ENCODE measurements at places on chromosomes 16 and 17.

DNA sequence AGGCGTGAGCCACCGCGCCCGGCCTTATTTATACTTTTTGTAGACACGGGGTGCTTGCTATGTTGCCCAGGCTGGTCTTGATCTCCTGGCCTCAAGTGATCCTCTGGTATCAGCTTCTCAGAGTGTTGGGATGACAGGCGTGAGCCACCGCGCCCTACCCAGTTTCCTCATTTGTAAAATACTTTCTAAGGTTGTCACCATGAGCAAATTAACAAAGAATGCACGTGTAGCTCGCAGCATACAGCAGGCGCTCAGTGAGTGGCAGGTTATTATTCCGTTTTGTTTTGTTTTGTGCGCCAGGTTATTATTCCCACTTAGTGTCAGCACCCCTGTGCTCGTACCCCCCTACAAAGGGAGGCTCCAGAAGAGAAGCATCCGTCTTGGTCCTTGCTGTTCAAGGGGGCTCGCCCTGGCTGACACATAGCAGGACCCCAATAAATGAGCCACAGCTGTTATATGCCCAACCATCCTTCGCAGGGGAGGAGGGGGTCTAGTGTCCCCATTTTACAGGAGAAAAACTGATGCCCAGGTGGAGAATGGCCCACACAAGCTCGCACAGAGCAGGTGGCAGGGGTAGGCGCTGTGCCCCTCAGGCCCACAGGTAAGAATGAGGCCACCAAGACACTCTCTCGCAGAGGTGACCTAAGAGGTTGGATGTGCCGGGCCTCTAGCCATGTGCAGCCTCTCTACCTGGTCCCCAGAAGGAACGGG lies 686 bp upstream of the MIEF2 start:
- no peak for DNase-seq

DNA sequence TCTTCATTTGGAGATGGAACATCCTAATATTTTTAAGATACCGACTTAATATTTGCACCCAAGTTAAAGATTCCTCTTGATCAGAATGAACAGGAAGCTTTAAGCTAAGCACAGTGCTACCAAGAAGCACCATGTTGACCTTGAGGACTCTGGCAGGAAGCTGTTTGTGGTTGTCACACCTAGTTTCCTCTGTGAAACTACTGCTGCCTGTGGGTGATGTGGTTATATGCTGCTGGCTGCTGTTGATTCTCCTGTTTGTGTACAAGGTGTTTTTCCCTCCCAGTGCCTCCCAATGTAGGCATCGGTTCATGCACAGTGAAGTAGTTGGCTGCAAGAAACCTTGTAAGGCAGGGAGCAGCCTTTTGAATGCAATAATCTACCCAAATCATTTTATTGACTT lies 23.4 kb downstream of the RBL2 start:
- DNase-seq: peak; percentile 61

DNA sequence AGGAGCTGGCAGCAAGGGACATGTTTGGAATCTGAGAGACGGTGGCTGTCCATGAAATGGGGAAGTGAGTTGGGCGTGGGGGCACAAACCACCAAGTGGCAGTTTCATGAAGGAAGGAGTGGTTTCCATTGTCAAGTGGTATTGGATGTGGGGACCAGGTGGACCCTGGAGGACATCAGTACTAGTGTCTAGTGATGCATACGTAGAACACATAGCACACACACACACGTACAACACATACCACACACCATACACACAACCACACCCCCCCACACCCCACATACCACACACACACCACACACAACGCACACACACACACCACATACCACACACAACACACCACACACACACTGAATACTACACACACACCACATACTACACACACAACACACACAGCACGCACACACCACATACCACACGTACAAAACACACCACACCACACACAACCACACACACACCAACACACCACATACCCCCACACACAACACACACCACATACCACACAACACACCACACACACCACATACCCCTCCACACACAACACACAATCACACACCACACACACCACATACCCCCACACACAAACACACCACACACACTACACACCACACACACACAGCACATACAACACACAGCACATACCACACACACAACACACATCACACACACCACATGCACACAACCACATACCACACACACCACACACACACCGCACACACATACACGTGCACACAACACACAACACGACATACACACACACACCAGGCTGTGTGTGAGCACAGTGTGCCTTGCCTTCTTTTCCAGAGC lies 41.1 kb upstream of the GSE1 start:
- no peak for DNase-seq

DNA sequence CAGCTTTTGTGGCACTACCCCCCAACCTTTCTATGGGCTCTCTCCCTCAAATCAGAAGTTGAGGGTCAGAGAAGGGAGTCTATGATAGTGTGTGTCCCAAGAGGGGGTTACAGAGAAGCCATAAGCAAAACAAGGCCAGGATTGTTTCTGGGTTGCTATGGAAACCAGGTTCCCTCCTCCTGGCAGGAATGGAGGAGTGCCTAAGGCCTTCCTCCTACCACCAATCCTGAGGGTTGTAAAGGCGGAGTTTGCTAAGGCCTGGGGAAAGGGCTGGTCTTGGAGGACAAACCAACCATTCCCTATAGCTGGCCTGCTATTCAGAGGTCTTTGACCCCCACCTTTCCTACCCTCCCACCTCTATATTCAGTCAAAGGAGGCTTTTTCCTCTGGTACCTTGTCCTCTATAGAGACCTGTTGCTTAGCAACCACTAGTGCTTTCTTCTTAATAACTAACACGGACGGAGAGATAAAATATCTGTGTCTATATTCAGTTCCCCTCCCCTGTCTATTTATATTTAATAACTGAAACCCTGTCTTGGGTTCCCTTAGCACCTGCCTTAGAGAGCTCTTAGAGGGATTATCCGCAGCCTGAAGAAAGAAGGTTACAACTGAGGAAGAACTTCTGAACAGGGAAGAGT lies 43.4 kb downstream of the NEUROD2 start:
- no peak for DNase-seq

GRCh38 chr16:71430744-71431143 lies 11.1 kb downstream of the TLE7 start:
- DNase-seq: no peak

- DNase-seq: no peak
Observed at GRCh38 chr16:14514967-14515366, 115.1 kb downstream of the PARN start.

GRCh38 chr16:75264999-75265910 lies 13.8 kb upstream of the BCAR1 start:
- no peak for DNase-seq

DNA sequence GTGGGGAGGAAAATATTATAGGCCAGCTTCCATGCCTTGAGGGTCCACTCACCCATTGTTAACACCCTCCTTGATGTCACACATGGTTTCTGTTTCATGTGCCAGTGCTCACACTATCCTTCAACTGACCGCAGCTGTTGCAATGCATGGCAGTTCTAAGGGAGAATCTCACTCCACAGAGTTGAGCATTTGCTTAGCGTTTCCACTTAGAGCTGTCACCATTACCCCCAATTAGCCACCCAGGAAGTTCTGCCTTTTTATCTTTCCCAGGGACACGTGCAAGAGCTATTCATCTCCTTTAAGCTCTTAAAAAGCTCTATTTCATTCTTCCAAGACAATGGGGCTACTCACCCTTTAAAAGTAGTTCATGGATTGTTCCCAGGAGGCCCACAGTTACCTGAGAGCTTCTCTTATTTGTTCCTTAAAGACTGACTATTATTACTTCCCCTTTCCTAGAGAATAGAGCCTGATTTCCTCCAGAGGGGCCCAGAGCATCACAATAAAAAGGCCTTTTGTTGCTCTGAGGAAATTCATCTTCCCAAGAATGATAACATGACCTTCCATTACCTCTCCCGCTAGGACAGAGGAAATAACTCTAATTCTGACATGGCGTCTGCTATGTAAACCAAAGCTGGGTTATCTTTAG lies 126.8 kb downstream of the CACNG3 start:
- no peak for DNase-seq

DNA sequence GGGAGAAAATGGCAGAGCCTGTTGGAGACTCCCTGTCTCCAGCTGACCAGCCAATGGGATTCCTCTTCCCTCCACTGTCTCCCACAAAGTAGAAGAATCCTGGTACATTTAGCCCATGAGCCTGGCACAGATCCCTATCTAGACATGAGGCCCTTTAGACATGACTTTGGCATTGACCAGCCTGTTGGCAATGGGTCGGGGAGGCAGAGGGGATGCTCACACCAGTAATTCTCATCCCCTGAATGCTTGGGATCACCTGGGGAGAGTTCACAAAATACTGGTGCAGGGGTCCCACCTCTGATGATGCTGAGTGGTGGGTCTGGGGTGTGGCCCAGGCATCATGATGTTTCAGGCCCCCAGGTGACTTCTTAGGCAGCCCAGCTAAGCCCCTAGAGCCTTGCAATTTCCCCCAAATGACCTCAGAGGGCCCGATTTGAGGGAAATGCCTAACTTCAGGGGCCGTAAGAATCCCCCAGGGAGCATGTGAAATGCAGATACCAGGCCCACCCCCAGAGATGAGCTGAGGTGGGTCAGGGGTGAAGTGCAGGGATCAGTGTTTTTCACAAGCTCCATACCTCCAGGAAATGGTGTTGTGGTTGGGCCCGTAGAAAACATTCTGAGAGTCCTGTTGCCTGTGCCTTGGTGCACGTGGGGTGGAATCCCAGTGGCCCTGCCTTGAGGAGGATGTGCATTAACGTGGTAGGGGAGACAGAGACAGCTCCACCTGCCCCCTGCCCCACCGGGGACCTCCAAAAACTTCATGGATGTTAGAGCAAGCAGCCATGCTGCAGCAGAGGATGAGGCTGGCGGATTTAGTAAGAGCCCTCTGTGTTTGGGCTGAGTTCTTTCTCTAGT lies 42.1 kb downstream of the SNX20 start:
- DNase-seq: no peak

DNA sequence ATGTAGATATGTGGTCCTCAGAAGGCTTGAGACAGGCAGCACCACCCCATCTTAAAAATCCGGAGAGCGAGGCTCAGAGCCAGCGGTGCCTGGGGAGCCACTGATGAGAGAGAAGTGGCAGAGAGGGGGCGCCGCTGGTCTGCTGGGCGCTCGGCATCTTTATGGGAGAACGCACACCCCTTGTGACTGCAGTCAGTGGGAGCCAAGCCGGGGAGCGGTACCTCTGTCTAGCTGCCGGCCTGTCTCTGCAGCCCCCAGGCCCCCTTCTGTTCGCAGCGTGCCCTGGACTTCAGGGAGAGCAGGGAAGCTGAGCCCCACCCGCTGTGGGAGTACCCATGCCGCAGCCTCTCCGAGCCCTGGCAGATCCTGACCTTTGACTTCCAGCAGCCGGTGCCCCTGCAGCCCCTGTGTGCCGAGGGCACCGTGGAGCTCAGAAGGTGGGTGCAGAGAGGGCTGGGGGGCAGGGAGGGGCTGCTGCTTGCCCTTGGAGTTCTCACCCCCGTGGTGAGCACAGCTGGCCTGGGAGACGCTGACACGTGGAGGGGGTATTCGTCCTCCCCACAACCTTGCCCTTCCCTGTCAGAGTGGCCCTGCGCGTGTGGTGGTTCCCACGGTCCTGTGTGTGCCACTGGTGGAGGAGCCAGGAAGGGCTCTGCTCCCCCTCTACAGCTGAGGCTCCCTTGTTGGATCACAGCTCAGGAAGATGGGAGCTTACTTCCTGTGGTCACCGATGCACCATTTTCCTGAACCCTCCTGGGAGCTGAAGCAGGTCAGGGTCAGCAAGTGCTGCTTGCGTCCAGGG lies 44.8 kb downstream of the PRMT7 start:
- DNase-seq: no peak

GRCh38 chr16:12747261-12747660 lies 56.4 kb downstream of the CPPED1 start:
- no peak for DNase-seq

GRCh38 chr17:15262291-15263205 lies 2.6 kb downstream of the PMP22 start:
- peak; percentile 10 for DNase-seq

DNA sequence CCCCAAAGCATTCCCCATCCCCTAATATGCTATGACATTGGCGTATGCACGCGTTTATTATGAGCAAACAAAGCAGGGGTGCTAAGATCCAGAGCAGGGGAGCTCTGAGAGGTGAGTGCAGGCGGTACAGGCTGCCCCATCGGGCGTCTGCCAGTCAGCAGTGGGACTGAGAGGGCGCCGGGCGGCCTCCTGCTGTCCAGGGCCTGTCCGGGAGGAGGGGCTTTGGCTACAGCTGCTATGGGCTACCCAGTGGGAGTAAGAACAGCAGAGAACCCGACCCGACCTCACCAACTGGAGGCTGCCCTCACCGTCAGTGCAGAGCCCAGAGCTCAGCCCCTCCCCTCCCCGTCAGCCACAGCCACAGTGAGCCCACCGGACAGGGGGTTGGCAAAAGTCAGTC lies 18.5 kb upstream of the AATK start:
- no peak for DNase-seq

DNA sequence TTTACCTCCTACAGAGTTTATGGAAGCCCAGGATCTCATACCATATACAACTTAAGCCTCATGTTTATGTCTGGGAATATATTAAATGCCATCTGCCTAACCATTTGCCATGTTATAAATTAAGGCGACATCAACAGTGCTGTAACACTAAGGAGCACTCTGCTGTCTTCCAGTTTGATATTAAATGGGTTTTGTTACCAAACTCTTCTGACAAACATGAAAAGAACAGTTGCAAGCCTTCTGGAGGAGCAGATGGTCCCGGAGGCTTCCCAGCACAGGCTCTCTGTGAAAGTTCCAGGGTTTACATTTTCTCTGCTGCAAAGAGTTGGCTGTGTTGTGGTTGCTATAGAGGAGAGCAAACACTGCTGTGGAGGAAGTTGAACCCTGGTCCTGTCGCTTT lies 545.3 kb upstream of the SALL1 start:
- DNase-seq: no peak

DNA sequence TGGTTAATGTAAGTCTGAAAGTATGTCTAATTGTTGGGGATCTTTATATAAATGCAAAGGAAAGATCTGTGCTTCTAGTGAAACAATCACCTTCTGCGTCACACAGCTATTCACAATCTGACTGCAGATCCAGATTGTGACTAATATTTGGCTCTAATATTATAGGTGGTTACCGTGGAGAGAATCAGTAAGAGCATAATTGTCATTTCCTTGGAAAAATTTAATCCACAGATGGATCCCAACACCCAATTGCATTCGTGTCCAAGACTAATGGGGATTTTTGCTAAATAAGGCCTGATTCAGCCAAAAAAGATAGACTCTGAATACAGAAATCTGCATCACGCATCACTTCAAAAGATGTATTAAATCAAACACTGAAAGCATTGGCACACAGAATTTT lies 2.7 kb upstream of the KCNJ2 start:
- DNase-seq: no peak
